ENCODE measurements at places on chromosomes 16 and 17.

- DNase-seq = no peak
Observed at GRCh38 chr16:67086822-67087221, 22.9 kb upstream of the PHAF1 start.

DNA sequence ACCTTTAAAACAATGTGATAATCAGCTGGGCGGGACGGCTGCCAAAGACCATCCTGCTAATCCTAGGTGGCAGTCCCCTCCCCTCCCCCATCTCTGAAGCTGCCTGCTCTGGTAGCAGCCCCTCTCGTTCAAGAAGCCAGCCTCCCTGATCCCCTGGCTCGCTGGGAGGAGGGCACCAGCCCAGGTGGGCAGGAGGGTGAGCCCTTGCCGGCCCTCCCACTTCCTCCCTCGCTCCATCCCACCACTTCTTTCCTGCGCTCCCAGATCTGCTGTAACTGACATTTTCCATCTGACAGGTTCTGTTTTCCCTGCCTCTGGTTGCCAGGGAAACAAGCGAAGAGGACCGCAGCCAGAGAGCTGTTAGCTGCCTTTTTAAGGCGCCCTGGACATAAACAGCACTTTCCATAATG lies 155.7 kb upstream of the TNRC6C start:
- no peak for DNase-seq

DNA sequence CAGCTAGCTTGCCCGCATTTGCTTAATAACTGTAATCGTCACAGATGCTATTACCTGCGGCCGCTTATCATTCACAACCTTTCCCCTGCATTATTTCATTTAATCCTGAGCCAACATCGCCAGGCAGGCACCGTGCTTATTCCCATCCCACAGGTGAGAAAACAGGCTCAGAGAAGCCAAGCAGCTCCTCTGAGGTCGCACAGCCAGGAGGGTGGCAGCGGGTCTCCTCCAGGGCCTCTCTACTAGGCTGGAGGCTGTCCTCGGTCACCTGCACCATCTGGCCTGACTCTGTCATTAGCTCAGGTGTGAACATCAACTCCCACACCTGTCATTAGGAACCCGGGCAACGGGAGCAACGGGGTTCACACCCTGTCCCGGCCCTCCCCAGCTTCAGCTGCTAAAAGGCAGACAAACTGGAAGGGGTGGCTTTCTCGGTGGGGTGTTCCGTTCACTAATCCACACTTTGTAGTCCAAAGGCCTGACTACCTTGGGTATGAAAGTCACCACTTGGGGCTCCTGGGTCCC lies 3.0 kb downstream of the PPL start:
- no peak for DNase-seq

GRCh38 chr17:45963889-45964288 lies 35.2 kb upstream of the STH start:
- DNase-seq = no peak

DNA sequence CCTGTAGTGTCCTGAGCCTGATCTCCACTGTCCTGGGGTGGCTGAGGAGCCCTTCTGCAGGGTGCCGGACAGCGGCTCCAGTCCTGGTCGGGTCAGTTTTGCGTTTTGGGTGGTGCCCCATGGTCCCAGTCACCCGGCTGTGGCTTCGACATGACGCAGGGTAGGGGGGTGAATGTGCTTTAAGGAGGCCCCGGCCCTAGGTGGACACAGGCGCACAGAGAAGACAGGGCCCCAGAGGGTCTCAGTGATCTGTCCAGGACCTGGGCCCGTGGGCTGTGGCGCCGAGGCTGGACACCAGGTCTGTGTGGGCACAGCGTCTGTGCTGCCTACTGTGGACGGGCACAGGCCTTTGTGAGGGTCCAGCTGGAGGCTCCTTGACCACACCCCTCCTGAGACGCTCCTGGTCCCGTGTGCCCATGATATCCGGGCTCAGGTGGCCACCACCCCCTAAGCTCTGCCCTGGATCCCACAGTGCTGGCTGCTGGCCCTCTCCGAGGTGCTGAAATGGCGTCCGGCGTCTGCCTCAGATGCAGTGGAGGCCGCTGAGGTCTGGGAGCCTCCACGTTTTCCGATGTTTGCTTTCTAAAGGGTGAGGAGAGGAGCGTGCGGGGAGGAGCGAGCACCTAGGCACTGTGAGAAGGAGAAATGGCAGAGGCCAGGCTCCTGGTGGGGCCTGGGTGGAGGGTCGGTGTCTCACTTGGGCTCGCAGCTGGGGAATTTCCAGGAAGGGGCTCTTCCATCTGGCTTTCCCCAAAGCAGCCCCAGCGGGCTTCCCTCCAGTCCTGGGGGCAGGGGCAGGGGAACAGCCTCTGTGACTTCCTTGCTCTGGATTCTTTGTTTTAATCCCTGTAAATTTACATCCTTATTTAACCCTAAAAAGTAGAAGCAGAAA lies 56.1 kb upstream of the ACSF3 start:
- peak; percentile 55 for DNase-seq

DNA sequence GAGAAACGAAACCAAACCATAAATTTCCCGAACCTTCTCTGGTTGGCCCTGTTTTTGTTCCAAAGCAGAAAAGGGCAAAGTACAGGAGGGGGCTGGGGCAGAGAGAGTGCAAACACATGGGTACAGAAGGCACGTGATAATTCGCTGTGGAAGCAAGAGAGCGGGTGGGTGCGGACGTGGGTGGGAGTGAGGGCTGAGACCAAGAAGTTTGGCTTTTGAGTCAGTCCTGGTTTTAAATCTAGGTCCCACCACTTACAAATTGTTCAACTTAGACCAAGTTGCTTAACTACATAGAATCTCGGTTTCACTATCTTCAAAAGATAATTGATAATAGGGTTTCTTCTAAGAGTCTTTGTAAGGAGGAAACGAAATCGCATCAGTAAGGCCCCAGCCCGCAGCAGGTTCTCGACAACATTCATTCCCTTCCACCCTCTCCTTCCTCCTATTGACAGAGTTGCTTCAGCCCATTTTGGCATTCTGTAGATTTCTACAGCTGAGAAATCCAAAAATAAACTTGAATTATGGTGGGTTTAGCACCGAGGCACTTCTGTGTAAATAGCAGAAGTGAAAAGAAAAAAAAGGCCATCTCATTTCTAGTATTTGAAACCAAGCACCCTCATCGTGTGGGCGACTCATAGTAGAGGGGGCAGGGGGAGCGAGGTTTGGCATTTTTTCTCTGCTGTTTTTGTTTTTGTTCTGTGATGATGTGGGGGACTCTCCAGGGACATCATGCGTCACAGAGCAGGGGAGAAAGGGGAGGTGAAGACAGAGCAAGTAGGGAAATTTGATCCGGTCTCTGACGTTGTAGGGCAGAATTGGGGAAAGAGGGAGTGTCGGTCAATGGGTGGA lies 33.6 kb upstream of the CCR7 start:
- DNase-seq = peak; percentile 89
